CD4-positive, alpha-beta T cell treated with Interleukin-17A for 4 hours (primary cell): ENCODE measurements at places on chromosomes 7 and 10.
A peak's percentile ranks its signal among the peaks of the same experiment; 100 is the strongest.

DNA sequence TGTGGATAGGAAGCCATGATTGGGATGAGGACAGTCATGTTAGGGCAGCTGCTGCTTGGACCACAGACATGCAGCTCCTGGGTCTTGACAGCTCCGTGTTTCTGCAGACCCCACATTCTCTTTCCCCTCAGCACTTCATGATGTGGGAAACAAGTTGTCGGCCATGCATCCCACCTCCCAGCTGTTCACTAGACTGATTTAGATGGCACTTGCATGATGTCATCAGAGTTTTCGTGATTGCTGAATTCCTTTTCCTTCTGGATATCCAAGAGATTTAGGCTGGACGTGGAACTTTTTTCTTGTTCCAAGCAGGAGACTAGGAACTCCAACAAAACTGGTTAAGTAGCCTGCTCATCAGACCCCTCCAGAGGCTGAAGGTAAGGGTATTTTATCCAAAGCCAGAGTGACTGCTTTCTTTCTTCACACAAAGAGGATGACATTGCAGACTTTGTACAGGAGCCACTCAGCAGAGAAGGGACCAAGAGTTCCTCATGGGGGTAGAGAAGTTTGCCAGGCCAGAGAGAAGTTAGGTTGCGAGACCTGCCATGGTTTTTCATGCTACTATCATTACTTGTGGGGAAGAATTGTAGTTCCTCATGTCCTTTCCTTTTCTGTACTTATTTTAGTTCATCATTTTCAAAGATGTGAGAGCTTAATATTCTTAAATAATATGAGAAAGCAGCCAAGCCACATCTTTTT lies 117.7 kb upstream of the GJD4 start:
- DNase-seq: no peak

GRCh38 chr10:79492839-79493238 lies 19.5 kb upstream of the EIF5AL1 start:
- no peak for DNase-seq

DNA sequence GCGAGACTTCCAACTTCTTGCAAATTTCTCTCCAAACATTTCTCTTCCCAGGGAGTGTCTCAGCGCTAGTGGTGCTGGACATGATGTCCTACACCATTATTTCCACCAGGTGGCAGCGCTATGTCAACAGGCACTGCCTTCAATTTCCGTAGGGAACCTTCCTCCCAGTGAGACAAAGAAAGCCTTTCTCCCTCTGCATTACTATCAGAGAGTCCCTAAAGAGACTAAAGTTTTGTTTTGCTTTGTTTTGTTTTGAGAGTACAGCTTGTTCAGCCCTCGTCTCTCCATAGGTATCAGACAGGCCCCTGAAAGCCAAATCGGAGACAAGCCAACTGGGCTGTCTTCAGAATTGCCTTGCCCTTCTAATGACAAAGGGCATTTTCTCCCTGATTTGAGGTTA lies 44.2 kb upstream of the GGCT start:
- peak; percentile 51 for DNase-seq

GRCh38 chr10:70458329-70459060 lies 17.0 kb upstream of the NODAL start:
- peak; percentile 59 for DNase-seq

GRCh38 chr7:74355091-74355490 lies 65.9 kb downstream of the CLIP2 start:
- peak; percentile 5 for DNase-seq

DNA sequence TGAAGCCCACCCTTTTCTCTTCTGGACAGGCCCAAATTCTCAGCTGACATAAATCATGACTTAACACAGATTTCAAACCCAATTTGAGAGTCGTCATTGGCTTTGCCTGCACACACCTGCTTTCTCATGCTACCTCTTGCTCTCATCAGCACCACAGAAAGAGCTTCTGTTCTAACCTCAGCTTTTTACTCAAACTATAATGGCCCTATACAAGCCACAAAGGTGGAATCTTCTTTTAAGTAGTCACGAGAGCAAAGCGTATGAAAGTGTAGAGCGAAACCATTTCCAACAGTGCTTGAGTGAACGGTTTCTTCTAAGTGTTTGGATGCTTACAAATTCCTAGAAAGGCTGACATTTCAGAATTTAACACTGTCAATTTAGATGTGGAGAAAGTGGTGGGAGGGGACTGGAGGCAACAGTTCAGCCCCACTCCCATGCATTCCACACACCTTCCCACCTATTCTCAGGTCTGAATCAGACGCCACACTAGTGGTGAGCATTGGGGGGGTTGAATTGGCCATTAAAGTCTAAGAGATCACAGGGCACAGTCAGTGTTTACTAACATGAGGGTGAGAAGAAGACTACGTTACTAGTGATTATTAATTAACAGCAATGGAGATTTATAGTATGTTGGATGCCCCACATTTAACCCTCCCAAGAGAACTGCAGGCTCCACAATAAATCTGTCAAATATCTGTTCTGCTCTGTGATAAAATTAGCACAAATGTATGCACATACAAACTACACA lies 114.0 kb downstream of the PRKCQ start:
- no peak for DNase-seq

- DNase-seq: no peak
Measured at GRCh38 chr10:35611750-35612149, 6.6 kb downstream of the GJD4 start.

GRCh38 chr10:48187713-48188485 lies 86.6 kb downstream of the FRMPD2 start:
- DNase-seq: no peak

- DNase-seq: peak; percentile 51
Measured at GRCh38 chr7:101816595-101817470, 593 bp upstream of the CUX1 start.

DNA sequence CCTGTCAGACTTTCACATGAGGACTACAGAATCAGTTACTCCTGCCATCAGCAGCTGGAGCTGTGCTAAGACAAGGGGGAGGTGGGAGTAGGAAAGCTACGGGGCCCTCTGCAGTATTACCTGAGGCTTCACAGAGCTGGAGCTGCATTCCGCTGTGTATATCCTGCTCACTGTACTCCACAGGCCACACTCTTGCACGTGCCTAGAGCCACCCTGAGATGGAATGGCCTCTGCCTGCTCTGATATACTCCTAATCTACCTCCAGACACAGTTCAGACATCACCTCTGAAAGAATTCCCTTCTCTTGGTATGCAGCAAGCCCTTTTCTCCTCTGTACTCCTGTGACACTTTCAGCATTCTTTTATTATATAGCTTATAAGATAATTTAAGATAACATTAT lies 34.8 kb downstream of the TRDMT1 start:
- no peak for DNase-seq

GRCh38 chr7:54543051-54543488 lies 895 bp downstream of the VSTM2A start:
- no peak for DNase-seq

DNA sequence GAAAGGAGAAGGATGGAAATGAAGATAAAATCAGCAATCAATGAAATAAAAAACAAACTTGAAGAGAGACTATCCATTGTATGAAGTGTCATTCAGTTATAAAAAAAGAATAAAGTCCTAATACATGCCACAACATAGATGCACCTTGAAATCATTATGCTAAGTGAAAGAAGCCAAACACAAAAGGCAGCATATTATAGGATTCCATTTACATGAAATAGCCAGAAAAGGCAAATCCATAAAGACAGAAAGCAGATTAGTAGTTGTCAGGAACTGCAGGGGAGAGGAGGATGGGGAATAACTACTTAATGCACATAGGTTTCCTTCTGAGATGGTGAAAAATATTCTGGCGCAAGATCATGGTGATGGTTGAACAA lies 6.6 kb upstream of the PON1 start:
- DNase-seq: no peak

DNA sequence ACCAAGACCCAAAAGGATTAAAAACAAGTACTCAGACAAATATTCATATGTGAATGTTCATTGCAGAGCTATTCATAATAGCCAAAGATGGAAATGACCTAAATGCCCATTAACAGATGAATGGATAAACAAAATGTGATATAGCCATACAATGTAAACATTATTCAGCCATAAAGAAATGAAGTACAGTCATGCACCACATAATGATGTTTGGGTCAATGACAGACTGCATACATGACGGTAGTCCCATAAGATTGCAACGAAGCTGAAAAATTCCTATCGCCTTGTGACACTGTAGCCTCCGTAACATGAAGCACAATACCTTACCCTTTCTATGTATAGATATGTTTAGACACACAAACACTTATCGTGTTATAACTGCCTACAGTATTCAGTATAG lies 97.9 kb downstream of the ABLIM1 start:
- DNase-seq: no peak

DNA sequence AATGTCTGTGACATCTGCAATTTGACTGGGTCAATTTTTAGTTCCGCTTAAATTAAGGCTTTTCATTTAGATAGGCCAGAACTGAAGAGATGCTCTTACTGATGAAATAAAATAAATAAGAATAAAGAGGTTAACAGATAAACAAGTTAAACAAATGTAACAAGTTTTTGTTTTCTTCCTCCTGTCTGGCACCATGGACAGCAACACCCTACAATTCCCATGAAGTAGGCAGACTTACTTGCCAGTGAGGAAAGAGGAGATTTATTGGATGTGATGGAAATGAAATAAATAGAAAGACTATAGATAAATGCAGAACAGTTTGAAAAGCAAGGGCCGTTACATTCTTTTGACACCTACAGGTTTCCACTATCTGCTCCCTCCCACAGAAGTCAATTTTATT lies 118.5 kb downstream of the AMPH start:
- no peak for DNase-seq

DNA sequence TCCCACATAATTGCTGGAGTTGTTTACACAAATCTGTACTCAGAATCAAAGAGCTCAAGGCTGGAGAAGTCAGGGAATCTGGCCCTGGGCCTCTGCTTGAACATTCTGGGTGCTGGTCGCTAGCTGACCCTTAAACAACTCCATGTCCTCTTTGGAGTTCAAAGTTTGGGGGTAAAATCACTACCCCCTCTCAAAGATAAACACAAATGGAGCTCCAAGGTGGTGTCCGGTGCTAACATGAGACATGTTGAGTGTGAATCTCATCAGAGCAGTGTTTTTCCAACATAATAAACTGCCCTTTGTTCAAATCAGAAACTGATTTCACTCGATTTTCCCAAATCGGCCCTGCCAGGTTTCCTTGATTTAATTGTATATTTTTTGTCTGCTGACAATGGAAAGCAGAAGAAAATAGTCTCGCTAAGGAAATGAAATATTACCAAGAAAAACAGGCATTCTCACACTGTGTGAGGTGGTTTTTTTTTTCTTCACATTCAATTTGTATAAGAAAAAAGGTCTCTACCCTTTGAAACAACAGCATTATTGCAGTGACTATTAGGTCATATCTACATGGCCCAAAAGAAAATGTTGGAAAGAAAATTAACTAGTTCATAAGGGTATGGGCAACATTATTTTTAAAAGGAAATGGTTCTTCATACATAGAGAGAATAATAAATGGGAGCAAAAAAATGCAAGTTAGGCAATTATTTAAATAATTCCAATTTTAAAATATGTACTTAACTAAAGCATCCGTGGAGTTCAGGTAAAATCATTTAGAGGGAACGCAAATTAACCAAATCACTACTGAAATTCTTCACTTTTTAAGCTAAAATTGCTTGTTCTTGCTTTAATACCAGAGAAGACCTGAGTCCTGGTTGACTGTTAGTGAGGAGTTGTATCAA lies 56.1 kb upstream of the CAPZA2 start:
- DNase-seq: no peak

DNA sequence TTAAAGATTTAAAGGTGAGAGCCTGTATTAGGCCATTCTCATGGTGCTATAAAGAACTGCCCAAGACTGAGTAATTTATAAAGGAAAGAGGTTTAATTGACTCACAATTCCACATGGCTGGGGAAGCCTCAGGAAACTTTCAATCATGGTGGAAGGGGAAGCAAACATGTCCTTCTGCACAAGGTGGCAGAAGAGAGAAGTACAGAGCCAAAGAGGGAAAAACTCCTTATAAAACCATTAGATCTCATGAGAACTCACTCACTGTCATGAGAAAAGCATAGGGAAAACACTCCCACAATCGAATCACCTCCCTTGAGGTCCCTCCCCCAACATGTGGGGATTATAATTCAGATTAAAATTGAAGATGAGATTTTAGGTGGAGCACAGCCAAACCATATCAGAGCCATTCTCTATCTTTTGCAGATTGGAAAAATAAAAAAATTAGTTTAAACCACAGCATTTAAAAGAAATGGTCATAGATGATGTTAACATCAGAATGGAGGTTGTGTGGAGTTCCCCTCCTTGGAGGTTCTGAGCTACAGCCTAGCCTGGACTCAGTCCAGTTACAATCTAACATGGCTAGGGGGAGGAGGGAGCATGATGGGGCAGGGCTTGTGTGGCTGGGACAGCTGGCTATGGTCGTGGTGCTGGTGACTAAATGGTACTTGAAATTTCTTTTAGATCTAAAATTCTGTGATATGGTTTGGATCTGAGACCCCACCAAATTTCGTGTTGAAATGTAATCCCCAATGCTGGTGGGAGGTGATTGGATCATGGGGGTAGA lies 33.1 kb downstream of the GSTO2 start:
- no peak for DNase-seq

DNA sequence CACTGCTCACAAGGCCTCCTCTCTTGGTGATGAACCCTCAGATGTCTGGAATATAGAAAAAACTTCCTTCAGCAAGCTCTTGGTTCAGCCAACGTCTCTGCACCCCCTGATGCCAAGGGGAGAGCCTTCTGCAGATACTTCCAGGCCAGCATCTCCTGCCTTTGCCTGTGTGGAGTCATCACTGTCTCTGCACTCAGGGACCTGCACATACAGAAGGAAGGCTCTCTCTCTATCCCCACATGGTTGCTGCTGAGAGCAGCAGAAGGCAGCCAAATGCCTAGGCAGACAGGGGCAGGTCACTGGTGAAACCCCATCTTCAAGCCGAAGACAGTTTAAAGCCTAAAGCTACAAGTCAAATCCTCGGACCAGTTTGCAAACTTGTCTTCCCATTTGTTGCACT lies 137.6 kb downstream of the WDR11 start:
- DNase-seq: no peak

- no peak for DNase-seq
Measured at GRCh38 chr7:142855756-142856564, 1.1 kb downstream of the EPHB6 start.

DNA sequence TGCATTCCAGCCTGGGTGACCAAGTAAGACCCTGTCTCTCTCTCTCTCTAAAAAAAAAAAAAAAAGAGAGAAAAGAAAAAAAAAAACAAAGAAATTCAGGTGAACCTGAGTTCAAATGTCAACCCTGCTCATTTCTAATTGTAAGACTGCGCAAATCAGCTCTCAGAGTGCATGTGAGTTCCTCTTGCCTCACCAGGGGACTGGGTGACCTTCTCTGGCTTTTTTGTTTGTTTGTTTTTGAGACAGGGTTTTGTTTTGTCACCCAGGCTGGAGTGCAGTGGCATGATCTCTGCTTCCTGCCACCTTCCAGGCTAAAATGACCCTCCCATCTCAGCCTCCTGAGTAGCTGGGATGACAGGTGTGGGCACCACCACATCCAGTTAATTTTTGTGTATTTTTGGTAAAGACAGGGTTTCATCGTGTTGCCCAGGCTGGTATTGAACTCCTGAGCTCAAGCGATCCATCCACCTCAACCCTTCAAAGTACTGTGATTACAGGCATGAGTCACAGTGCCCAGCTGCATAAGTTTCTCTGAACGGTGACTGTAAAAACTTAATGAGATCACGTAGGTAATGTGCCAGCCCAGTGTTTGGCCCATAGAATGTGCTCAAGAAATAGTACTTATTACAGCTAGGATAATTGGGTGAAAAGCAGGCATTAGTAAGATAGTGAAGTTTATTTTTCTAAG lies 45.3 kb upstream of the BAMBI start:
- DNase-seq: no peak
